ENCODE measurements at places on chromosomes 11 and 22.

DNA sequence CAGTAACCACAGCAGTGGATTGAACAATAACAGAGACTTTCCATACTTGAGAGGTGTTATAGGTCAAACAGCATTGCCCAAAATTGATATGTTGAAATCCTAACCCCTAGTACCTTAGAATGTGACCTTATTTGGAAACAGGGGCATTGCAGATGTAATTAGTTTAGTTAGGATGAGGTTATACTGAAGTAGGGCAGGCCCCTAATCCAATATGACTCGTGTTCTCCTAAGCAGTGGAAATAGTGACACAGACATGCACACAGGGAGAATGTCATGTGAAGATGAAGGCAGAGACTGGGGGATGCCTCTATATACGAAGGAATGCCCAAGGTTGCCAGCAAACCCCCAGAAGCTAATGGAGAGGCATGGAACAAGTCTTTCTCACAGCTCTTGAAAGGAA is 270.5 kb downstream of the TENM4 start:
- DNase-seq, result no peak

- DNase-seq, result no peak
Observed at GRCh38 chr11:129625930-129626329, 189.7 kb upstream of the TMEM45B start.

DNA sequence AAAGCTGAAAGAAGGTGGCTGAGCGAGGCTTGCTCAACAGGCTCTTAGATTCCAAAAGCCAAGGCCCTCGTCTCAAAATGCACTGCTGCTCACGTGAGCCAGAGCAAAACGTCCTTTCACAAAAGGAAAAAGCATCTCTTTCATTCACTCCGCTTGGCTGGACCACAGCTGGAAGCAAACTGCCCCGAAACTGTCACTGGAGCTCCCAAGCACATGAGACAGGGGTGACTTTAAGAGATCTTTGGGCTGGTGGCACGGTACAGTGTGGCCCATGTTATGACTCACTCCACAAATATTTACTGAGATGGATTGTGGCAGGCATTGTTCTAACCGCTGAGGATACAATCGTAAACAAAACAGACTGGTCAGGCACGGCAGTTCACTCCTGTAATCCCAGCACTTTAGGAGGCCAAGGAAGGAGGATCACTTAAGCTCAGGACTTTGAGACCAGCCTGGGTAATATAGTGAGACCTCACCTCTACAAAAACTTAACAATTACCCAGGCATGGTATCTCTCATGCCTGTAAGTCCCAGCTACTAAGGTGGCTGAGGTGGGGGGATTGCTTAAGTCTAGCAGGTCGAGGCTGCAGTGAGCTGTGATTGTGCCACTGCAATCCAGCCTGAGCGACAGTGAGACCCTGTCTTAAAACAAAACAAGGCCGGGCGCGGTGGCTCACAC is 3.6 kb downstream of the PLA2G6 start:
- no peak for DNase-seq

GRCh38 chr11:69446108-69446507 is 35.4 kb upstream of the LINC01488 start:
- no peak for DNase-seq

- peak; percentile 78 for DNase-seq
Observed at GRCh38 chr11:64745189-64745520, 1.2 kb upstream of the RASGRP2 start.

All from OCI-M1 (cell line).